Liver (tissue), 10 donors: ENCODE measurements at places on chromosomes 3 and 15.

- no peak for DNase-seq
Measured at GRCh38 chr3:112395181-112395895, 62.4 kb downstream of the CD200 start.

DNA sequence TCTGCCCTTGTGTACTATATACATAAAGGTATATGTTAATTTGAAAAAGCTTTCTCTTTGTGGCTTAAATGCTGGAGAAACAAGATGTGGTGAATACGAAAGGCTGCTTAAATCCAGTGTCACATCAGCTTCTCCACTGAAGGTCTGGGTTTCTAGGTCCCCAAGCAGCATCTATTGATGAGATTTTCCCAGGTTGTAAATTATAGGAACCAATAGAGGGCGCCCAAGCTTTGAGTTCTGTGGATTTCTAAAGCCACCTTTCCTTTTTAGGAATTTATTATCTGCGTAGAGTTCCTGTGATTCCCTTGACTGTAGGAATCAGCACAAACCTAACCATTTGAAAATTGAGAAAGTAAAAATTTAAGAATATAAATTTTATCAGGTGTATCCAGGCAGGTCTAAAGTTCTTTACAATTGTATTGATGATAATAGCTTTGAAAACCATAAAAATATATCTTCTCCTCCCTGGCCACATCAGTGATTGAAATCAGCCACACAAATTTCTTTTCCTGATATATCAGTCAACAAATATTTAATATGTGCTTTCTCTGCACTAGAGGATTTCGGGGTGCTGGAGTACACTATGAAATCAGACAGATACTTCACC, 88.3 kb upstream of the ADAMTSL3 start:
- no peak for DNase-seq

- no peak for DNase-seq
Measured at GRCh38 chr3:119582178-119582577, 2.9 kb downstream of the ADPRH start.

- no peak for DNase-seq
Measured at GRCh38 chr3:62159056-62159708, 214.2 kb downstream of the FEZF2 start.

DNA sequence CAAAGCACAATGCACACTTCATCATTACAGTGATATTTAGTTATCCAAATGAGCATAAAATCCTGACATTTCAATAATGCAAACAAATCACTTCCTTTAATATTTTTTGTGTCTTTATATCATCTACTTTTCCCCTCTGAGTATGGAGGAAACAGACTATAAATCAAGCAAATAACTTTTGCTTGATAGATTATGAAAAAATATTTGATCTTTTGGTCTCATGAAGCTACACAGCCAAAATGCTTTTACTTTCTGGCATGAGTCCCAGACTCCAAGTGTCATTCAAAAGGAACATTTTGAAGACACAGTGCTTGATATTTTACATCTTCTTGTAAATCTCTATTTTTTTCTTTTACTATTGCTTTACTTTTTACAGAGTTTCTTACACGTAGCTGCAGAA, 215.3 kb upstream of the ROBO1 start:
- no peak for DNase-seq

GRCh38 chr3:86969500-86970189, 21.3 kb downstream of the VGLL3 start:
- DNase-seq: no peak
